Suppressor macrophage treated with lipopolysaccharide for 4 hours (primary cell): ENCODE measurements at places on chromosomes 5 and 9.

DNA sequence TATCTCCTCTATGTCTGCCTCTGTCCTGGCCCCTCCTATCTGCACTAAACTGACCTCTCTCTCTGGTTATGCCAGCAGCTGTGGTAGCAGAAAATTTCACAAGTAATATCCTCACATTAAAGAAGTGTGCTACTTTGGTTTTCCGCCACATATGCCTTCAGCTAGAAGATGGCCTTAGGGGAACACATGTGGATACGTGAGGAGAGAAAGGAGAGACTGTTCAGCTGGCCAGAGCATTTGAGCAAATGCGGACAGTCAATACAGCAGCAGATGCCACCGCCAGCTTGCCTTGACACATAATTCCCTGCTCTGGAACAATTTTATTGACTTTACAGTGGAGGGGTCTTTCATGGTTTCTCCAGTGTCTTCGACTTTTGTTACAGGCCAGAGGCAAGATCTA is 434.6 kb downstream of the TAF11L14 start:
- no peak for DNase-seq

GRCh38 chr5:145859897-145860296 is 12.9 kb downstream of the GRXCR2 start:
- no peak for DNase-seq

- DNase-seq = no peak
These were observed 68.0 kb downstream of the ZNF366 start for GRCh38 chr5:72439192-72439591.

- DNase-seq = no peak
These were observed 530.5 kb downstream of the NTRK2 start for GRCh38 chr9:85199866-85200495.

DNA sequence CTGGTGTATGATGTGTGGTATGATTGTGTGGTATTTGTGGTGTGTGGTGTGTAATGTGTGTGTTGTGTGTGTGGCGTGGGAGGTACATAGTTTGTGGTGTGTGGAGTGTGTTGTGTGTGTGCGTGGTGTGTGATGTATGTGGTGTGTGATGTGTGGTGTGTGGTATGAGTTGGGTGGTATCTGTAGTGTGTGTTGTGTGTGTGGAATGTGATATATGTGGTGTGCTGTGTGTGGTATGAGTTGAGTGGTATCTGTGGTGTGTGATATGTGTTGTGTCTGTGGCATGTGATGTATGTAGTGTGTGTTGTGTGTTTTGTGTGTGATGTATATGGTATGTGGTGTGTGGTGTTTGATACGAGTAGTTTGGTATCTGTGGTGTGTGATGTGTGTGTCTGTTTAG is 272.5 kb upstream of the IRX1 start:
- DNase-seq = no peak

GRCh38 chr5:76403766-76404222 is 709 bp downstream of the IQGAP2 start:
- DNase-seq = peak; percentile 40

DNA sequence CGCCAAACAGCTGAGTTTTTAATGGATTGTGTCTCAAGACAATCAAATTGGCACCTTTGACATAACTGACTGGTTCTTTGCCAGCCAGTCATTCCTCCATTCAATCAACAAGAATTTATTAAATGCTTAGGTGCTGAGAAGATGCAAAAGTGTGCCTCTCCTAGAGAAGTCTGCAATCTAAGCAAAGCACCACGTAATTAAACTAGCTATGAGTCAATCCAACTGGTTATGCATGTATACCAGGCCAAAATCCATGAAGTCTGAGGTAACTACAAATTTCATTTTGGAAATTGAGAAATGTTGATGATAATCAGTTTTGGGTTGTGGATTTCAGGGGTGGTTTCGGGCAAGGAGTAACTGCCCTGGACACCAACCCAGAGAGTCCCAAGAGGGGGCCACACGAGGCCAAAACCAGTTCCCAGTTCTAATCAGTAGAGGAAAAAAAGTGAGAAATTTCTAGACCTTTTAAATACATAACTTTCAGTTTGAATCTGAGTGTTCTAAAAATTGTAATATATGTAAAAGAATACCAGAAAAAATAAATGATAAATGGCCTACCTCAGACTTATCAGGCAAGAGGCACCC is 92.6 kb downstream of the EFNA5 start:
- no peak for DNase-seq

DNA sequence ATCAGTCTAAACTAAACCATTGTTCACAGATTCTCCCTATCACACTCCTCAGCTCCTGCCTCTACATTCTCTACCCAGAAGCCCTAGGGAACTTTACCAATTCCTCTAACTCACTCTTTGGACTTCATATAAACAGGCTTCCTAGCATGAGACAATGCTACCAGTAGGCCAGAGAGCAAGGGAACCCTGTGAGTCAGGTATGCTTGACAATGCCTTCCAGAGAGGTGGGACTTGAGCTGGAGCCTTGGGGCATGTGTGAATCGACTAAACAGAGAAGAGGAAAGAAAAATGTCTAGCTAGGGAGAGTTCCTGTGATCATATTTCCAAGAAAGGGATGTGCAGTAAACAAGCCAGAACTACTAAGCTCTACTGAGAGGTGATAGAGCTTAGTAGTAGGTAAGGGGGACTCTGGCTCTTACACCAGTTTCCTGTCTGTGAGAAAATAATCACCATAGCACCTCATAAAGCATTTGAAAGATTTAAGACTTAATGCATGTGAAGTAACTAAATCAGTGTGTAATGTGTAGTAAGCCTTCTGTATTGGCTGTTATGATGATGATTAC is 6.4 kb upstream of the RFK start:
- DNase-seq = no peak

GRCh38 chr9:123865226-123866000 is 64.5 kb downstream of the DENND1A start:
- DNase-seq = peak; percentile 46

- DNase-seq = no peak
These were observed 16.3 kb downstream of the ARHGEF28 start for GRCh38 chr5:73642344-73642743.

DNA sequence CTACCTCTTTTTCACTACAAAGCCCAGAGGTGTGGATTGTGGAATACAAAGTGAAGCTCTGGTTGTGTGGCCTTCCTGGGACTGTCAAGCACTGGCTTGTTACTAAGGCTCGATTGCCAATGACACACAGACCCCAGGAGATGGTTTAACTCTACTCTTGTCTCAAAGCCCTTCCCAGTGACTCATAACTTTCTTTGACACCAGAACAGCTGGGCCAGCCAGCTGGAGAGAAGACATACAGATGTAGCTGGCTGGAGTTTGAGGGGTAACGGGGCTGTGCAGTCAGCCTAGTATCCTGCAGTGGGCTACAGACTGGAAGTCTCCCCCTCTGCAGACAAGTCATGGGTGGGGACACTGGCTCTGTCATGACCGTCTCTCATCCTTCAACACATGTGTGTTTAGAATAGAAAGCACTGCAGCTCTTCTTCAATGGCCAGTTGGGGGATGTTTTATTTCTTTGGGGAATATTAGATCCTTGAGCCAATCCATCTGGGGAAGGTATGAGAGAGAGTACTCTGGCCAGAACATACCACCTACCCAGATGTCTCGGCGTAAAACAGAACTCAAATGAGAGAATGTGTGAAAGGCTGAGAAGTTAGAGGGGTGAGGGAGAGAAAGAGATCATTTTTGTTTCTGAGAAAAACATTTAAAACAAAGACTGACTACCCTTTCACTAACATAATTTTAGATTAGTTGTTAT is 53.3 kb downstream of the SEMA6A start:
- no peak for DNase-seq

- no peak for DNase-seq
These were observed 81.8 kb downstream of the SHC3 start for GRCh38 chr9:89096807-89097206.

- no peak for DNase-seq
These were observed 304.1 kb downstream of the DEPDC1B start for GRCh38 chr5:60395712-60396329.
